Lower leg skin (tissue), 4 donors: ENCODE measurements at places on chromosomes 2 and 18. TPM values are rescaled to one million over a fixed set of nuclear protein-coding genes. Genes with fewer than 3 reads are reported as not detected.

DNA sequence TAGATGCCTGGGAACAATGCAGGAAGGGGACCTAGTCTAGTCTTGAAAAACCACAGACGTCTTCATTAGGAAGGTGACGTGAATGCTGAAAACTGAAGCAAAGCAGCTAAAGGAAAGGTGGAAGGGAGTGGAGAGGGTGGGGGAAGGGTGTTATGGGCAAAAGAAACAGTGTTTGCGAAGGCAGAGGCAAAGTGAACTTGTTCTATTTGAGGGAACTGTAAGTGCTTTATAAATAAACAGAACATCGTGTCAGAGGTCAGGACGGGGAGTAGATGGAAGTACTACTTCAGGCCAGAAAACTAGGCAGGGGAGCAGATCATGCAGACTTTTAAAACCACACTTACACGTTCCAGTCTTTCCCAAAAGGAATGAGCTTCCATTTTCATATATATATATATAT lies 57.8 kb downstream of the FASTKD2 start:
- DNase-seq = no peak

DNA sequence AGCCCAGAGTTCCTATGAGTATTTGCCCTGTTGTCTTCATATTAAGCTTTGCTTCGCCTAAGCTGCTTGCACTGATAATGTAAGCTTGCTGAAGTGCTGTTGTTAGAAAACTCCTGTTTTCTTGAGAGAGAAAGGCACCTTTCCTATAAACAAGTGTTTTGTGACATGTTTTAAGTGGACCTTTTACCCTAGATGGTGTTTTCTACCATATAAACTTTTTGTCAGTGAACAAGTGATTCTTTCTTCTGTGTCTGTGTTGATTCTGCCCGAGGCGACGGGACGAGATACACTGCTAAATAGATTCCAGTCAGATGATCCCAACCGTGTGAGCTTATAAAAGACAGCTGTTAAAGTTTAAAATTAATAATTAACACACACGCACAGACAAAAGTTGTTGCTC lies 24.1 kb downstream of the CABLES1 start:
- DNase-seq = no peak

DNA sequence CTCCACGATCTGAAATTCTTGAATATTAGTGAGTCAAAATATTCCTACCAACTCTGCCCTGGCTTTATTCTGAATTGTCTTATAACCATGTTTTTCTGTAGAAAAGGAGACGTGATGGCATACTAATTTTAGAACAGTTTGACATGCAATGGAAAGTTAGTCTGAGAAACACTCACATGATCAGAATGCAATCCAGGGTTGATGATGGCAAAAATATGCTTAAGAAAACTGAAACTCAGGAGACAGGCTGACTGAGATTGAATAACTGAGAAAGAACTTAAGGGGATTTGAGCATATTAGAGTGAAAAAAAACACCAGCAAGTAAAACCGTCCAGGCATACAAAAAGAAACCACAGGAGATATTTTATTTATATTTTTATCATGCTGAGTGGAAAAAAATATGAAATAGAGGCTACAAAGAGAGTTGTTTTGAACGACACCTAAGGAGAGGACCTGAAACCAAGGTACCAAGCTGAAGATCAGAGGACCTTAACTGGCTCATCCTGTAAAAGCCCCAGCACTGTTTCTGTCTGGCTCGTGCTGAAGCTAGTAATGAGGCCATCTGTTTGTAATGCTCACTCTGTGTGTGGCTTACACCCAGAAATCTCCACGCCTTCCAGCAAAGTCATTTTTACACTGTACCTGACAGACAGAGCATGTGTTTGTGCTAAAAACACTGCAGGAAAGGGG lies 437.2 kb upstream of the PKDCC start:
- DNase-seq = no peak

The FNDC4 gene
- total RNA-seq = 3.2 TPM

GRCh38 chr18:55119016-55119415 lies 159.8 kb upstream of the CCDC68 start:
- DNase-seq = no peak

- DNase-seq = no peak
These were observed 47.1 kb downstream of the ZNF532 start for GRCh38 chr18:58911766-58912165.

DNA sequence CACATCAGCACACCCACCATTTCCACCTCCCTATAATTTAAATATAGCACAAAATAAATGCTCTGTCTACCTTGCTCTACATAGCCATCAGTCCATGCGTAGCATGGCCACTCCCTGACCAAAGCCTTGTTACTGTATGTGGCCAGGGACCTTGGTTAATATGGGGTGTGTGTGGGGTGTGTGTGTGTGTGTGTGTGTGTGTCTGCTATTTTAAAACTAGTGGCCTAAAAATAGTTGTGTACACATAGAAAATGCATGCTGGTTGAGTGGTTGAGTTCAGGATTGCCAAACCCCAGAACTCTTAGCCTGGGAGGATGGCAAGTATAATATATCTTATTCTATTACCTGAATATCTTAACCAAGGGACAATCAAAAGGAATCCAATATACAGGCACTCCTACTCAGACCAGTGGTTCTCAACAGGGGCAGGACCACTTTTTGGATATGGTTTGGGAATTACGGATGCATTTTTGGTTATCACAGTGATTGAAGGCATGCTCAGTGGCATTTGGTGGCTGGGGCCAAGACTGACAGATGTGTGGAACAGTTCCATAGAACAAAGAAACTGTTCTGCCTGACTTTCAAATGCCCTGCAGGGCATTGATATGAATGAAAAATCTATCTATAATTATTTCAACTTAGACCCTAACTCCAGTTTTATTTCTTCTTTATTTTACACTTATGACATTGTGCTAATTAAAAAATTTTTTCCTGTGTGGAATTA lies 72.3 kb upstream of the PSME4 start:
- no peak for DNase-seq

DNA sequence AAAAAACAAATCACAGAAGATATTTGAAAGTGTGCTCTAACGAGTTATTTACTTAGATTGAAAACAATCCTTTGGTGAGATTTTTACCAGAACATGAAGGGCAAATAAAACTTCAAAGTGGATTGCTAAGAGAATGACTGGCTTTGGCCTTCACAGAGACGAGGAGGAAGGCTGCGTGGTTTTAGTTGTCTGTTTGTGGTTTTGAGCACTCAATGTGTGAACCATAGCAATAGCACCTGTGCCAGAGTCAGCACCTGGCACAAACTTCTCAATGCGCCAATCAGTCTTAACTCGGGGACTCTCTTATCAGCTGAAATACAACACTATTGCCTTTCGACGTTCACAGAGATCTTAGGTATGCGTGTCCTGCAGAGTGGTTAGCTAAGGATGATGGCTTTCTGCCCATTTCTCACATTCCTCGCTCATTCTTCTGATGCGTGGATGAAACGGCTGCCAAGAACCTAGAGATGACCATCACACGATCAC lies 70.0 kb downstream of the MBP start:
- peak; percentile 36 for DNase-seq

The RAB27B gene
- 34.8 TPM for total RNA-seq

GRCh38 chr18:51082571-51083267 lies 52.7 kb downstream of the SMAD4 start:
- no peak for DNase-seq

- DNase-seq = no peak
These were observed 283.7 kb upstream of the VWC2L start for GRCh38 chr2:214127170-214127569.

- DNase-seq = peak; percentile 50
These were observed 62.1 kb upstream of the NPAS2 start for GRCh38 chr2:100757621-100758394.

DNA sequence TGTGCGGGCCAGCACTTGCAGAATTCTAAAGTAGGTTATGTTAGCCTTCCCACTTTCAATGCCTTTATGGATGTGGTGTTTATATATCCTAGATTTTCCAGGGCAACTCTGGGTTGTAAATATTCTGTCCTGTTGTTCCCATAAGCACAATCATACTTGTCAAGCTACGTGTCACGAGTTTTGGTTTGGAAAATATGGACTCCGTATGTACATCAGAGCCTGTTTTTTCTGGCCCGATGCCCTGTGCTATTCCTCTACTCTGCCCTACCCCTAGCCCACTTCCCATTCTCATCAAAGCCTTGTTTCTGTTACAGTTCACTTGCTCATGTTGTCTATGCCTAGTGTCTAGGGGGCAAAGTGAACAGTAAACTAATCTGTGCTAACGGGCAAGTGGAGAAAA lies 27.0 kb upstream of the ZEB2 start:
- DNase-seq = no peak

GRCh38 chr2:178016612-178017011 lies 56.0 kb downstream of the PDE11A start:
- DNase-seq = no peak

GRCh38 chr18:3368193-3368592 lies 81.8 kb upstream of the TGIF1 start:
- no peak for DNase-seq
